ENCODE measurements at places on chromosomes 5 and 9.

DNA sequence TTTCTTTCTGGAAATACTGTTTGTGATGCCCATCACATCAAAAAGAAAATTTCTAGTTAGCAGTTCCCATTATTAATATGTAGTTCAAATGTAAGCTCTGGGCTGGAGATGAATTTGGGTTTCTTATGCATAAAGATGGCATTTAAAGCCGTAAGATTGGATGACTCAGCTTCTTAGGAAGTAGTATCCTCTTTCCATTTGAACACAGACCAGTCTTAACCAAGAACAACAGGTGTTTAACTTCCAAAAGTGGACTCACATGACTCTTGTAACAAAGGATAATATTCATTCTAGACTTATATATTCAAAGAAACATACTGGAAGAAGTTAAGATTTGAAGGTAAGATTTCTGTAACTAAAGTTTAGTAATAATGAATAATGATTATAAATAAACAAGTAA lies 330.5 kb downstream of the TLR4 start:
- DNase-seq: no peak

- peak; percentile 72 for DNase-seq
Observed at GRCh38 chr9:33942471-33943083, 106.1 kb downstream of the UBAP2 start.

DNA sequence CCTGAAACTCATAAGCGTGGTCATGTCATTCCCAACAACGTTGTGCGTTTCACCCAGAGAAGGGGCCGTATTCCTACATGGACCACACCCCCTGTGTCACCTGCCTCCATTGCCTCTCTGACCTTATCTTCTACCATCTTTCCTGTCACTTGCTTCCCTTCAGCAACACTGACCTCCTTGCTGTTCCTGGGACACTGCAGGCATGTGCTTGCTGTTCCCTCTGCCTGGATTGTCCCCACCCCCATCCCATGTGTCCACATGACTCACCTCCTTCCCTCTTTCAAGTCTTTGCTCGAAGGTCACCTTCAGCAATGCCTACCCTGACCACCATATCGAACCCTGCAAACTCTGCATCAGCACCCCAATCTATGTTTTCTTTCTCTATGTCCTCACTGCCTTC lies 133.2 kb upstream of the ZNF618 start:
- no peak for DNase-seq

- no peak for DNase-seq
Observed at GRCh38 chr5:159713254-159713653, 203.0 kb upstream of the ADRA1B start.

- DNase-seq: no peak
Observed at GRCh38 chr9:136389396-136389795, 10.6 kb downstream of the SNAPC4 start.

- DNase-seq: no peak
Observed at GRCh38 chr5:83914199-83914598, 193.5 kb upstream of the HAPLN1 start.

- no peak for DNase-seq
Observed at GRCh38 chr5:124908581-124909451, 162.4 kb upstream of the ZNF608 start.

GRCh38 chr9:82191082-82191770 lies 202.7 kb downstream of the SPATA31D1 start:
- no peak for DNase-seq

DNA sequence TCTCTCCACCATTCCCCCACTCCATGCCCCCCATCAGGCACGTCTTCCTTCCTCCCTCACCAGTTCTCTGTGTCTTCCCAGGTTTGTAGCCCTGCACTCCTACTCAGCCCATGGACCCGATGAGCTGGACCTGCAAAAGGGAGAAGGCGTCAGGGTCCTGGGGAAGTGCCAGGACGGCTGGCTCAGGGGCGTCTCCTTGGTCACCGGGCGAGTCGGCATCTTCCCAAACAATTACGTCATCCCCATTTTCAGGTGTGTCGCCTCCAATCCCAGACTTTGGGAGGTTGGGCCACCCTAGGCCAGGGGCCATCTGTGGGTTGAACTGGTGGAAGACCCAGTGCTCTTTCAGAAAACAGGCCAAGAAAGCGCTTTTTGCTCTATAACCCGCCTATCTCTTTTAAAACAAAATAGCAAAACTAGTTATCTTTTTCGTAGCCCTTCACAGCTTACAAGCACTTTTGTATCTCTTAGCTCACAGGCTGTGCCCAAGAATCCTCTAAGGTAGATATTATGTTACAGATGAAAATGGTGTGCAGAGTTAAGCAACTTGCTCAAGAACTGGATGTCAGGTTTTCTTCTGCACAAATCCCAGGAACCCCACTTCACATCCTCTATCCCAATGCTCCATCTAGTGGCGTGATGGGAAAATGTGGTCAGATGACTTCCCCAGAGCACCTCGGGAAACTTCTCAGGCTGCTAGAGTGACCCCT lies 56.2 kb downstream of the PLAC8L1 start:
- DNase-seq: peak; percentile 76

DNA sequence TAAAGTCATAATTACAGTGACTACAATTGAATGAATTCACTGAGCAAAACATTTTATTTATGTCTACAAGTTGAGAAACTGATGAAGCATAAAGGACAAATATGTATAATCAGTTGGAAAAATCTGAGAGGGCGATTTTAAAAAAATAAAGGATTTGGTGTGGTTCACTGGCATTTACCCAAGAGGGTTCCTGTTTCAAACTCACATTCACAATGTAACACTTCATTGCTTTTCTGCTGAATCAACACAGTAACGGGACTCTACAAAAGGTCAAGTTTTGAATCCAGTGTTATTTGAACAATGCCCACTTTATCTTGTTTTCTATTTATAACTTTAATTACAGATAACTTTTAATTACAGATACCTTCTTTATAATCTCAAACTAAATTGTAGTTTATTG lies 138.6 kb downstream of the NUDT12 start:
- DNase-seq: no peak

- DNase-seq: no peak
Observed at GRCh38 chr9:122281368-122281767, 16.7 kb downstream of the MRRF start.

DNA sequence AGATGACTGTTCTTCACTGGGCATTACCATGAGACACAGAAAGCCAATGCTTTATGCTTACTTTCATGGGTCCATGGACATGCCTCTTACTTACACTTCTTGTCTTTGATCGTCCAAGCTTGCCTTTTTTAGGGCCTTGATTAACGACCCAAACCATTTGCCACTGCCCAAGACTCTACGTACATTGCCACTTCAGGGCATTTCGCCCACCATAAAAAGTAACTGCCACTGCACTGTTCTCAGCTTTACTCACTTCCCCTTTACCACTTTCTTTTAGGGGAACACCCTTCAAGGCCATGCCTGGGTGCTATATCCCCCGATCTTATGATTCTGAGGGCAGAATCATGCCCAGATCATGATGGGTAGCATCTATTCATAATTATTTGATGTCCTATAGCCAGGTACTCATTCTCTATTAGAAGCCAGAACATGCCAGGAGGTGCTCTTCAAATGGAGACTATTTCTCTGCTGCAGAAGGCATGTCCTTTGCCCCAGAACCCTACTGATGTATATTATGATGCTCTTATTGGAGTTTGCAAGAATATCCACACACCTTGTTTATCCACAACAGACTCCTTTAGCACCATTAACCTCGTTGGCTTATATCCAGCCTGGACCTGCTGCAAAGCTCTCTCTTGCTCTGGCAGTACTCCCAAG lies 64.1 kb upstream of the RAD23B start:
- no peak for DNase-seq

DNA sequence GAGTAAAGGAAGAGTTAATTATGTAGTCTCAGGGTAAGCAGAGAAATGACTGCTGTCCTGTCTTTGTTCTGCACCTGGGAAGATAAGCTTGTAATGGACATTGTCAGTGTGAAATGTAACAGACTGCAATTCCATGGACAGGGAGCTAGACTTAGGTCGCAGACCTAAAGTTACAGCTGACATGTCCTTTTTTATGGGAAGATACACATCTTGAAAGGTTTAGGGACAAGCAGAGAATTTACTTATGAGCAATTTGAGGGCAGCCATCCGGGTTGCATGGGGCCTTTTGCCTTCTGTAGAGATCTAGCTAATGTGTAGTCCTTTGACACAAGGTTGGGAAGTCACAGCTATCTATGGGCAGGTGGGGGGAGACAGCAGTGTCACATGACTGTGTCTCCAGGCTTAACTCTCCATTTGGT lies 85.7 kb downstream of the SERINC5 start:
- DNase-seq: no peak

DNA sequence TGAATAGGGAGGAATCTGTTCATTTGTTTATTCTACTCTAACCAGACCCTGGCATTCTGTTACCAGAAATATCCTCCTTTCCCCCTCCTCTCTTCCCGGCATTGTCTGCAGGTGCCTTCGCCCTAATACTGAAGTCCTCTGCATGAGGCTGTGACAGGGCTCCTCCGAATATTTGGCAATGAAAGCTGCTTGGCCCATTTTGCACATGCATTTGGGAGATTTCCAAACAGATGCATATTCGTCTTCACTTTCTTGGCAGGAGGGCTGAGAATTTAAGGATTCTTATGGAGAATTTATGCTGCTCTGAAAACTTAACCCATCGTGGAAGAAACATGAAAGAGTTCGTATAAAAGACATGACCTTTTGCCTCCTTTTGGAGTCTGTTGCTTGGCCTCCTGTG lies 484.0 kb downstream of the ZNF608 start:
- DNase-seq: no peak

DNA sequence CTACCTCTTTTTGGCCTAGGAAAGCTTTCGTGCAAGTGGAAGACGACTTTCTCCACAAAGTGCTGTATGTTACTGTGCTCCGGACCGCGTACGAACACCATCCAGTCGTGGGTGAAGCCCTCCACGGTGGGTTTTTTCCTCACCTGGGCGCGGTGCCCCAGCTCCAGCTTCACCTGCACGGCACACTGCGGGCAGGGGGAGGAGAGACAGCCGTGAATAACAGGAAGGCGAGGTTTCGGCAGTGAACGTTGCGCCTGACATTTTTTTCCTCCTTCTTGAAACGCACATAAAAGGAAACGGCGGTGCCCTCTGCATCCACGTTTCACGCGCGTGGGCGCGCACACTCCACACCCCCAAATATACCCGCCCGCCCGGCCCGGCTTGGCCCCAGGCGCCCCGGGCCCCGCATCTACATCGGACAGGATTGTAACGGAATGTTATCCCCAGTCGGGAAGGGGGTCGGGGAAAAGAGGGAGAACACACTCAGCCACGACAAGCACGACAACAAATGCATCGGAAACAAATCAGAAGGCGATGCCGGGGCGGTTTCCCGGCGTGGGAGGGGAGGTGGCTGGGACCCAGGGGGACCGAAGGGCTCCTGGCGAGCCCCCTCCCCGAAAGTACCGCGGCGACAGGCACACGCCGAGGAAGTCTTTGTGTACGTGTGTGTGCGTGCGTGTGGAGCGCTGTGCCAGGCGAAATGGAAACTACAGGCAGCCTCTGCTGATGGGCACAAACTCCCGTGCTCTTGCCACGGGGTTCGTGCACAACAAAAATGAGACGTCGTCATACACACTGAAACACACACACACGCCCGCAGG lies 1.4 kb downstream of the MLLT3 start:
- peak; percentile 26 for DNase-seq

- DNase-seq: no peak
Observed at GRCh38 chr9:112242147-112242804, 67.2 kb upstream of the SUSD1 start.

- DNase-seq: no peak
Observed at GRCh38 chr9:4138180-4138579, 161.7 kb downstream of the GLIS3 start.

GRCh38 chr5:62328772-62329491 lies 22.9 kb downstream of the KIF2A start:
- no peak for DNase-seq

- DNase-seq: no peak
Observed at GRCh38 chr9:80500300-80500699, 928.5 kb downstream of the TLE4 start.

- DNase-seq: no peak
Observed at GRCh38 chr9:2021731-2022130, 6.6 kb downstream of the SMARCA2 start.

DNA sequence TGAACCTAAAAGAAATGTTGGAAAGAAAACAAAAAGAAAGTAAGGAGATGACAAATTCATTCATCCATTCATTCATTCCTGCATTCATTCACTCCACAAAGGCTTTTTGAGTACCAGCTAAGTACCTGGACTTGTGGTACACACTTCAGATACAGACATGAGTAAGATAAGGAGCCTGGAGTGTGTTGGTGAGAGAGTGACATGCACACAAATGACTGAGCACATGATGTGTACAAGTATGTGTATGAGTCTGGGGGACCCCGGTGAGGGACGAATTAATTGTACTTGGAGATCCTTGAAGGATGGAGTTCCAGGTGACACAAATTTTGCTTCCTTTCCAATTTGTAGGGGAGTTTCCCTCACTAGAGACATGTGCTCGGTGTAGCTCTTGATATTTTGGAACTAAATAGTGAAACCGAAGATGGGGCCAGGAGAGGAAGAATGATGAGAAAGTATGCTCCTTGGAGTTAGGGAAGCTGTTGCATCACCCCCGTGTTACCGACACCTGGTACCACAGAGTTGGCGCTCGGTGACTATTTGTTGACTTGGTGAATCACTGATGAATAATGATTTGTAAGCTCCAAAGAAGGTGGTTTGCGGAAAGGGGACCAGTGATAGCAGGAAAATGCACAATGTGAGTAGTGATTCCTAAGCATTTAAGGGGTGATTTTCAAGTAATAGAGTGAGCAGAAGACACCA lies 509.8 kb downstream of the CCDC171 start:
- DNase-seq: peak; percentile 82

- DNase-seq: no peak
Observed at GRCh38 chr9:25684321-25684720, 6.1 kb upstream of the TUSC1 start.

DNA sequence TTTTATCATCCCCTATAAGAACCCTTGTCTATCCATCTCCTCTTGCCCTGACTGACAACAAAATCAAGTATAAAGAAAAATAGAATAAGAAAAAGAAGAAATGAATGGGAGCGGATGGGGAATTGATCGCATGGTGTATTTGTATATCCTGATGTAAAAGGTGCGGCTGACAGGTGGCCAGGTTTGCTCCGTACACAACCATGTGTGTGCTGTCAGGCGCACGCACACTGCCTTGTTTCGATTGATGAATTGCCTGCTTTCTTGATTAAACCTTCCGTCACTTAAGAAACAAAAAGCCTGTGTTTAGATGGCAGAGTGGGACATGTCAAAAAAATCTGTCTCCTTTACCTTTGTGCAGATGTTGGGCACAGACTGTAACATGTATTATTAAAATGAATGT lies 102.6 kb downstream of the MVB12B start:
- no peak for DNase-seq

DNA sequence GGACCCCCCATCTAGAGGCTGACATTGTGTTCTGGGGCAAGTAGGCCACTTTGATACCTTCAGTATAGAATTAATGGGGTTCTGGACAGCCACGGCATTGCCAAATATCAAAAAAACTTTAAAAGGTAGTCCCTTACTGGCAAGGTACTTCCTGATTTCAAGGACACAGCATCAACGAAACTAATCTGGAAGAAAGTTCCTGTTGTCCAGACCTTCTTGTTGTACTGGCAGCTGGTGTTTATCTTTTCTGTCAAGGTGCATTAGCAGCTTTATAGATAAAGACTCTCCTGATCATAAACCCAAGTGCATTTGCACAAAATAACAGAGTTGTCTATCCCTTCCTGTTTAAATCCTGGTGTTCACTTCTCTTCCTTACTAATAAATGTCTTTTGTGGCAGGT lies 23.7 kb upstream of the GOLGA1 start:
- no peak for DNase-seq
